ENCODE measurements at places on chromosomes 5 and 9.

DNA sequence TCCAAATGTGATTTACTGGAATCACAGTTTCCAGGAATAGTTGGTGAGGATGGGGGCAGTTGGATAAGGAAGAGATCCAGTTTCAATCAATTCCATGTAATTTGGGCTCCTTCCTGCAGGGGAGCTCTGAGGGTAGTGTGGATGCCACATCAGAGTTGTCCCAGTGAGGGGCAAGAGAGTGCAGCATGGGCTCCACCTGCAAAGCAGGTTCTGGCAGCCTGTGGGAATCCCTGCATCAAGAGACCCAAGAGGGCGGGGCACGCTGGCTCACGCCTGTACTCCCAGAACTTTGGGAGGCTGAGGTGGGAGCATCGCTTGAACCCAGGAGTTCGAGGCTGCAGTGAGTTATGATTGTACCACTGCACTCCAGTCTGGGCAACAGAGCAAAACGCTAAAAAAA, 188.5 kb downstream of the CACNA1B start:
- no peaks in the 10 kb centered on the region for H3K4me1 ChIP-seq
- no peak overlapping the region for H3K27ac ChIP-seq
- H3K4me3 ChIP-seq, result no peak overlapping the region
- H3K36me3 ChIP-seq, result no peaks in the 10 kb centered on the region

GRCh38 chr5:159990506-159990905, 18.4 kb upstream of the TTC1 start:
- no peak overlapping the region for H3K4me3 ChIP-seq
- H3K27ac ChIP-seq, result no peak overlapping the region
- peaks cover 4% of the 10 kb centered on the region for H3K27me3 ChIP-seq
- H3K36me3 ChIP-seq, result no peaks in the 10 kb centered on the region
- peaks cover 2% of the 10 kb centered on the region for H3K4me1 ChIP-seq
- DNase-seq, result no peak

DNA sequence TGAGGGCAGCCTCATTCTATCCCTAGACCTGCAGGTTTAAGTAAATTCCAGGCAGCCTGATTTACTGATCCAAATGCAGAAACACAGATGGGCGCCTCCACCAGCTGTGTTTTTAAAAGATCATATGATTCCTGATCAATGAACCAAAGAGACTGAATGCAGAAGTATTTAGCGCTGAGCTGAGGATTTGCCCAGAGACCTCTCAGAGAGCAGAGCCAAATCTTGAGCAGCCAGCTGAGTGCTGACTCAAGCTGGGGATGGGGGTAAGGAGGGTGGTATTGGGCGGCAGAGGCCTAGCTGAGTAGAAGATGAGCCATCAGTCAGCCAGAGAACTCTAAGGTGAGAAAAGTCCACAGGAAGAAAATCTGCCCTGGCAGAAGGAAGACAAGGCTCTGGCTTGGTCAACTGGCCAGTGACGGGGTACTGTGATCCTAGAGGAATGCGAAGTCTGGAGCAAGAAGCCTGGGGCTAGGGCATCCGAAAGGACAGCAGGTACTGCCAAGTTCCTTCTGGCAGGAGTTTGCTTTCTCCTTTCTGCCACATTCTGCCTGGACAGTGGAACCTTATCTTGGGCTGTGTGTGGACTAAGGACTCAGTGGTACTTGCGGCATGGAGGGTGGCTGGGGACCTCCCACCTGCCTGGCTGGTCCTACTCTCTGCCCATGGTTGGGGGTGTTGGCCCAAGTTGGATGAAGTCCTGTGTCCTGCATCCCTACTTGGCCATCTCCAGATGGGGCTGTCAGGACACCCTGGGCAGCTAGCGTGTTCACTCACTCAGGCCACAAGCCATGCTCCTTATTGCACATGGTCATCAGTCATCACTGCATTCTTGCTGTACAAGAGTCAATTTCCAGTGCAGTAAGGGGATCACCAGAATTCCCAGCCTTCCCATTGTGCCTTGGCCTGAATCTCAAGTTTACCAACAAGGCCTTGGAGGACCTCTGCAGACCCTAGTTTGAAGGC, 34.5 kb upstream of the CDKN2AIPNL start:
- H3K27ac ChIP-seq, result no peak overlapping the region
- H3K36me3 ChIP-seq, result no peaks in the 10 kb centered on the region
- H3K27me3 ChIP-seq, result no peaks in the 10 kb centered on the region
- H3K4me1 ChIP-seq, result peaks cover under 1% of the 10 kb centered on the region
- H3K4me3 ChIP-seq, result no peak overlapping the region
- no peak for DNase-seq

GRCh38 chr5:146179696-146180095, 2.8 kb downstream of the LARS1 start:
- peaks cover 11% of the 10 kb centered on the region for H3K36me3 ChIP-seq
- no peaks in the 10 kb centered on the region for H3K4me1 ChIP-seq
- DNase-seq, result no peak
- no peak overlapping the region for H3K27ac ChIP-seq
- H3K4me3 ChIP-seq, result no peak overlapping the region
